ENCODE measurements at places on chromosomes 5 and 9.

- peak; percentile 5 for DNase-seq
Observed at GRCh38 chr5:111320953-111321352, 96.8 kb downstream of the CAMK4 start.

GRCh38 chr5:98637557-98637956, 135.9 kb upstream of the RGMB start:
- no peak for DNase-seq

- DNase-seq: no peak
Observed at GRCh38 chr9:120866651-120867050, 10.3 kb downstream of the PHF19 start.

DNA sequence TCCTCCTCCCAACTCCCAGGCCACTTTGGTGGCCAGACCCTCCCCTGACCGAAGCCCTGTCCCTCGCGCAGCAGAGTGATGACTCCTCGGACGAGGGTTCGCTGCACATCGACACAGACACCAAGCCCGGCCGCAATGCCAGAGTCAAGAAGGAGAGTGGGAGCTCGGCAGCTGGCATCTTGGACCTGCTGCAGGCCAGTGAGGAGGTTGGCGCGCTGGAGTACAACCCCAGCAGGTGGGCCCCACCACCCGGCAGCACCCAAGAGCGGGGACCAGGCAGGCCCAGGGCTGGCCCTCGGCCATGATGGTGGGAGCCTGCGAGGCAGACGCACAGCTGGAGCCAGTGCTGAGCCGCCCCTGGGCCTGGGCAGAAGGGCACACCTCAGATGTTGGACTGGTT, 90.6 kb downstream of the PHF2 start:
- no peak for DNase-seq

DNA sequence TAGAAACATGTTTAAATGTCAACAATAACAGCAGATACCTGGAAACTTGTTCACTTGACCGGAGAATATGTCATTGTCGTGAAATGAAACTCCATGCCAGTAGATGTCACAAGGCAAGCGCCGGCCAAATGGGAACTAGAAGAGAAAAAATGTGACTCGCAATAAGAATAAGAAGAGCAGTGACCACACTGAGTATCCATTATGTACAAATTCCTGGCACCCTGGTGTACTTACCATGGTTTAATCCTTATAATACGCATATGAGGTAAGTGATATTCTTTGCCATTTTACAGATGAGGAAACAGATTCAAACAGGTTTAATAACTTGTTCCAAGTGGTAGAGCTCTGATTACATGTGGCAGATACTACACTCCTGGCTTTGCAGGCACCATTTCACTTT, 53.9 kb downstream of the TTLL11 start:
- no peak for DNase-seq

GRCh38 chr9:118362123-118362522, 657.9 kb downstream of the TLR4 start:
- DNase-seq: no peak

- no peak for DNase-seq
Observed at GRCh38 chr9:72256931-72257330, 107.7 kb downstream of the GDA start.

GRCh38 chr9:136552117-136552703, 6.4 kb upstream of the NOTCH1 start:
- DNase-seq: no peak

- no peak for DNase-seq
Observed at GRCh38 chr9:16368237-16369087, 502.0 kb downstream of the BNC2 start.

- DNase-seq: no peak
Observed at GRCh38 chr5:87418506-87418905, 5.8 kb upstream of the CCNH start.

DNA sequence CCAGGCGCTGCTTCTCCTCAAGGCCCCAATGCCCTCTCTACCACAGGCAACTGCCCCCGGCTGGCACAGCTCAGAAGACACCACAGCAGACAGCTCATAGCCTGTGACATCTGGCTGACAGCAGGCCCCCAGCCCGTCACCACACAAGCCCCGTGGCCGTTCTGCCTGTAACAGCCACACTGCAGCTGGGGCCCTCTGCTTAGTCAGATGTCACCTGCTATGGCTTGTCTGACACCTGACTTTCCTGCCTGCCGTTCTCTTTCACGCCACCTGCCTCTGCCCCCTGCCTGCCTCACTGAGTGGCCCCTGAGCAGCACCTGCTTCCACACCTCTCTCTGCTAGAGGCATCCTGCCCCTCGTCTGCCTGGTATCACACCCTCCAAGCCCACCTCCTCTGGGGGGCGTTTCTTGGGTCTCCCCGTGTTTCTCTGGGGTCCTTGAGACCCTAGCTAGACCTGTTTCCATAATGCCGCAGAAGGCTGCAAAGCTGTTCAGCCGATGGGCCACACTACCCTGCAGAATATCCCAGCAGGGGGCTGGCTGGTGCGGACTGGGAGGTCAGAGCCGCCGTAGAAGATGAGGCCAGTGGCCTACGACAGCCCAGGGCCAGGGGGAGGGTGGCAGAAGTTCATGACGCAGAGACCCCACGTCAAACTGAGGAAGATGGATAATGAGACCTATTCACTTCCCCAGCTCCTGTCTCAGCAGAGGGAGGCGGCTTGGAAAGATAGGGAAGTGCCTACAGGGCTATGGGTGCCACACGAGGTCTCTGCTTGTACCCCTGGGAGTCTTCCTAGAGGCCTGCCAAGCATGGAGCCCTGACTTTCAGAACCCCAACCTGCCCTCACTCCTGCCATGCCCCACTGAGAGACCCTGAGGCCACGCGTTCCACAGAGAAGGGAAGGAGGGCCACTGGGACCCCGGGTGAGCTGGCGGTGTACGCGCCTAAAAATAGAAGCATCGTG, 95.1 kb downstream of the ZNF354C start:
- DNase-seq: peak; percentile 18

DNA sequence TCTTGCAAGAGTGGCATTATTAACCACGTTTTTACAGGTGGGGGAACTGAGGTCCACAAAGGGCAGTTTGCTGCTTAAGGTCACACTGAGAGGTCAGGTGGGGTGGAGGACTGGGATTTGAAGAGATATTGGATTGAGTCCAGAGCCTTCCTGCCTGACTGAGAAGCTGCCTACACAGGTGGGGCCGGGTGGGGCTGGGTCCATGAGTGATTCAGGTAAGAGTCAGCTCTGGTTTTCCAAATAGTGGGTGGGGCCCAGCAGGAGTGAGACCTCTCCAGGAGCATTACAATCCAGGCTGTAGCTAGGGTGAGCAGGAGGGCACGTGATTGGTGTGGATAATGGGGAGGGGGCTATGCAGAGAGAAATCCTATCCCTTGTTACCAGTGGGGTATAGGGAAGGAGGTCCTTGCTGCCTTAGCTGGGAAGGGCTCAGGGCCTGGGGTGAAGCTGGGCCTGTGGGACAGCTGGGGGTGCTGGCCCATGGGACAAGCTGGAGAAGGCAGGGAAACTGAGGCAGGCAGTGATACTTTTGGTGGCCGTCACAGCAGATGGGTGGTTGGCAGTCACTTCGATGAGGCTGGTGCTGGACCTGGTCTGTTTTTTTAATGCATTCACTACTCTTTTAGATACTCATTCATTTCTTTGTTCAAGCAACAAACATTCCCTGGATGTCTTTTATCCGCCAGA, 2.9 kb upstream of the PTGS1 start:
- DNase-seq: no peak

GRCh38 chr9:134662143-134662876, 20.7 kb downstream of the COL5A1 start:
- DNase-seq: no peak

GRCh38 chr5:174211277-174211626, 165.7 kb downstream of the NSG2 start:
- no peak for DNase-seq

Data from activated CD8-positive, alpha-beta T cell treated with anti-CD3 and anti-CD28 coated beads for 36 hours (primary cell).